ENCODE measurements at places on chromosomes 5 and 9.

DNA sequence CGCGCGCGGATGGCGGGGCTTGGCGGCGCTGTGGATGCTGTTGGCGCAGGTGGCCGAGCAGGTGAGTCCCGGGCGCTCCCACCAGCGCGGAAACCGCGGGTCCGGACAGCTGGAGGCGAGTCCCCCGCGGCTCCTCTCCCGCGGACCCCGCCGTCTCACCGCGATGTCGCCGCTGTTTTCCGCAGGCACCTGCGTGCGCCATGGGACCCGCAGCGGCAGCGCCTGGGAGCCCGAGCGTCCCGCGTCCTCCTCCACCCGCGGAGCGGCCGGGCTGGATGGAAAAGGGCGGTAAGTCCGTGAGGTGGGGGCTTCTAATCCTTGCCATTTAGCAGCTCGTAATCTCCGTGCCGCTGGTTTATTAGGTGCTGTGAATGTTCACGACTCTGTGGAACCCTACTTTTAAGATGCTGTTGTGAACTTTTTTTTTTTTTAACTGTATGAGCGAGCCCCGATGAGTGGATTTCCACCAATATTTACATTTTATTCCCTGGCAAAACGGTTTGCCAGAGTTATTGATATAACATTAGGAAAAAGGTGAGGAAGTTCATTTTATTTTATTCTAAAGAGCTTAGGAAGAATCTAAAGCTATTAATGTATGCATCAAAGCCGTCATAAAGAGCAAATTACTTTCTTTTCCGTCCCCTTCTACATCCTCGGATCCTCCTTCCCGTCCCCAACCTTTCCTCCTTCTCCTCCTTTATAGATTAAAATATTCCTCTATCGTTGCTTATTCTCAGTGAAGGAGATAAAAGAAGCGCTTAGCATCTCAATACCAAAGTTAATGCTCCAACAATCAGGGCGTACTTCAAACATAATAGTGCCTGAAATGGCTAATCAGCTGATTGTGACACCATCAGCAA, 579 bp downstream of the ADAMTS16 start:
- no peak for DNase-seq

DNA sequence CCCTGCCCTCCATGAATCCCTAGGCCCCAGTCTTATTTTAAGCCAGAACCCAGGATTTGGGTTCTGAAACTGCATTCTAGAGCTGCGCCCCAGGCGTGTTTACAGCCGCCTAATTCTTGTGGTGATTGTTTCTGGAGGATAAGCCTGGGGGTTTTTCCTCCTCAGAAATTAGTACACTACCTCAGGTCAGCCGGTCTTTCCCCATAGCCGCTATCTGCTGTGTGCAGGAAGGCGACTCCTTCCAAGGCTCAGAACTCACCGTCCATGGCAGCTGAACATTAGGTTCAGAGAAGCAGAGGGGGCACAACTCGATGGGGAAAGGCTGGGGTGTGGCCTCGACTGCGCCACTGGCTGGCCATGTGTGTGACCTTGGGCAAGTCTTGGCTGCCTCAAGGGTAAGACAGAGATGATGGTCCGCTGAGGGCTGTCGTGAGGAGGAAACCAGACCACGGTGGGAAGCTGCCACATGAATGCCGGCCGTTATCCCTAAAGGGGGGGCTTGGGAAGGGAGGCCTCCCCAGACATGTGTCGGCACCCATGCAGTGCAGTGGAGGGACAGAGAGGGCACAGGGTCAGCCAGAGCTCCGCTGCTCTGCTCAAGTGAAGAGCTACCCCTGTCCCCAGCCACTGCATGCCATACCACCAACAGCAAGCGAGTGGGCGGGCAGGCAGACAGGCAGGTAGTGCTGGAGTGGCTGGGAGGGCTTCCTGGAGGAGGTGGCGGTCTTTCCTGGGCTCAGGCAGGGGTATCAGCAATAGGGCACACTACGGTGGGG, 28.9 kb downstream of the SHB start:
- DNase-seq: no peak

DNA sequence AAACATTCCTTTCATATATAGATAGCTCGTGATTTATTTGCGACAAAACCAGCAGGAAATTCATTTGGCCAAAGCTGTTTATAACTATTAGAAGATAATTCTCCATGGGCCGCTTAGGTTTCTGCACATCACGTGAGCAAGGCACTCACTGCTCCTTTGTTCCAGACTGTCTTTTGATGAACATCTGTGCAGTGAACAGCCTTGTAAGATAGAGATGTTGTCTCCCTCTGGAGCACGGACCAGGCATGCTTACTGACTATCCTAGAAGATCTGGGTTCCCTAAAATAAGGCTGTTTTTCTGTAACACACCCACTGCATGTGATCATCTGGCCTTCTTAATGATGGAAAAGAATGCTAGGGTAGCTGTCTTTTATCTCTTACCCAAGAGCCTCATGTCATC, 30.9 kb downstream of the YIPF5 start:
- DNase-seq: no peak

DNA sequence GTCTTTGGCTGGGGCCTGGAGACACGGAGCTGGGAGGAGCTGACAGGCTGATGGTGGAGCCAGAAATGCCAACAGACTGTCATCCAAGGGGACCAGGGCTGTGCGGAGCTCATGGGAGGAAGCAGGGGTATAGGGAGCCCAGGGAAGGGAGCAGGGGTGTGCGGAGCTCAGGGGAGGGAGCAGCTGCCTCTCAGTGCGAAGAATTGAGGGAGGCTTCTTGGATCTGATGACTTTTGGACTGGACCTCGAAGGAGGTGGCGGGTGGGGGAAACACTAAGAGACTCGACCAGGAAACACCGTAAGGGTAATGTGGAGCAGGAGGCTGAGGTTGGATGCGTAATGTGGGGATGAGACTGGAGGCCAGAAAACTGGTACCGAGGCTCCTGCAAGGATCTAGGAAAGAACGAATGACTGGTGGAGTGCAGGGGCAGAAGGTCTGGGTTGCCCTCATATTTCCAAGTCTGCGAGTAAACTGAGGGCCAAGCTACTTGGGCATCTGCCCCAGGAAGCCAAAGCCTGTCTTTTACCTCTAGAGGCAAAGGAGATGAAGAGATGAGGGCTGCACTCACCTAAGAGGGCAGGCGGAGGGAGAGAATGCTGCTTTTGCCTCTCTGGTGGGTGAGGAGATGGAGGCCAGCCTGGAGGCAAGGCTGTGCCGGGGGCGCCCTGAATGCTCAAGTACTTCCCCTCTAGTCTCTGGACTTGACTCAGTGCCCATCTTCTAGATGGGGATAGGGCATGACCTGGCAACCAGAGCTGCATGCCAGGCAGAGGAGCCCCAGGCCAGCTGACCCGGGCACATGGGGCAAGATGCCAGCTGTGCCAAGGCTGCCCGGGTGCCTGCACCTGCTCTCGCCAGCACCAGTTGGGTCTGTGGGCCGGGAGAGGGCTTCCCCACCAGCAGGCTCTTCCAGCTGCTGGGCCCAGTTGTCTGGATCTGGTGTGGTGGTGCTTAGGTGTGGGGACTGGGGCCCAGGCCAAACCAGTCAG, 2.3 kb downstream of the PTGS1 start:
- DNase-seq: no peak

GRCh38 chr5:160800375-160801275, 51.4 kb downstream of the ATP10B start:
- DNase-seq: no peak

DNA sequence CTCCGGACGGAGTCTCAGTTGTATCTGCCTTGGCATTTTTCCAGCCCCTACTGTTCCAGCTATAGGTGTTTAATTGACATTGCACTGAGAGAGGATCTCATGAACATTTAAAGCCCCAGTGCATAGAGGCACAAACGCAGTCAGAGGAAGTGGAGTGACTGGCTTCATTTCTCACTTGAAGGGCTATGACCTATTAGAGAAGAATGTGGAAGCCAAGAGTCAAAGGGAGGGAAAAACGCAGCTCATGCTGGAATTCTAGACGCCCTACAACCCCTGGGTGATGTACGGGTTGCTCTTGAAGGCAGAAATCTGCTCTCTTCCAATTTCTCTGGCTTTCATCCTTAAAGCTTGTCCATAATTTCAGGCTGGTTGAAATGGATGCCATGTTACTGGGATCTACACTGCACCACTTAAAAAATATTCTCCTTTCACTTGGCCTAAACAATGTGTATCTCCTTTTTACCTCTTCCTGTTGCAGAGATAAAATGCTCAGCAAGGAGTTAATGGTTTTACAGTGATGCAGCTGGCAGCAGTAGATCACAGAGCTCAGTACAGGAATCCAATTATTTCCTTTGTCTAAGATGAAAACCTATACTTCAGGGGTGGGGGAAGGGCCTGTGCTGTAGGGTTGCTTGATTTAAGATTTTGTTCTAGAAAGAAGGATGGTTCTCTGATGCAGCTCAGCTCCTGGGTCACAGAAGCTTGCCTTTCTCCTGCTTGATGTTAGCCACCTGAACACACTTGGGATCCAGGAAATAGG, 61.8 kb upstream of the MAMDC2 start:
- DNase-seq: no peak

GRCh38 chr9:93648181-93648580, 71.8 kb downstream of the PHF2 start:
- no peak for DNase-seq

DNA sequence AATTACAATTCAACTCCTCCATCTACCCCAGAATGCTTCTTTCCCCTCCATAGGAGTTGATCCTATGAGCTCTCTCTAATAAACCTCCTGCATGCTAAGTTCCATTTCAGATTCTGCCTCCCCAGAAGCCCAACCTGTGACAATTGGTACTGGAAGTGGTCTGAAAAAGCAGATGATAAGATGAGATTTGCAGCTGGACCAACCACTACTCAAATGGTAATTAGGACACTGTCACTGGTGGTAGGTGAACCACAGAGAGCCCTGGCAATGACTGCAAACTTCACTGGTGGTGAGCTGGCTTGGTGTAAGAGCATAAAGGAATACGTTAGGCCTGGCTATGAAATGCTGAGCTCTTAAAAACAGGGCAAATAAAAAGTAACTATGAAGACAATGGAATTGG, 112.6 kb downstream of the ESM1 start:
- no peak for DNase-seq

GRCh38 chr5:56402266-56403220, 169.4 kb upstream of the ANKRD55 start:
- no peak for DNase-seq

DNA sequence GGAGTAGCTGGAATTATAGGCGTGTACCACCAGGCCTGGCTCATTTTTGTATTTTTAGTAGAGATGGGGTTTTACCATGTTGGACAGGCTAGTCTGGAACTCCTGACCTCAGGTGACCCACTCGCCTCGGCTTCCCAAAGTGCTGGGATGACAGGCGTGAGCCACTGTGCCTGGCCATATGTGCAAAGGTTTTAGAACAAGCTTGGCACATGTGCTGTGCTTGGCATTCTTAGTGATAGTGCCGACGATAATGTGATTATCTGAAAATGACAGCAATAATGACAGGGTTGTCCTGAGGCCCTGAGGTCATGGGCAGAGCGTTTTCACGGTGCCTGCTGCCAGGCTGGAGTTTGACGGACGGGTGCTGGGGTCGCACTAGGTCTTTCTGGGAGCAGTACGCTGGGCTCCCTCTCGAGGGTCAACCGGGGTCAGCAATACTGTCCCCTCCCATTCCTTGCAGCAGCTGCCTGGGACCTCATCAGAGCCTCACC, 42.6 kb downstream of the HMCN2 start:
- DNase-seq: no peak

DNA sequence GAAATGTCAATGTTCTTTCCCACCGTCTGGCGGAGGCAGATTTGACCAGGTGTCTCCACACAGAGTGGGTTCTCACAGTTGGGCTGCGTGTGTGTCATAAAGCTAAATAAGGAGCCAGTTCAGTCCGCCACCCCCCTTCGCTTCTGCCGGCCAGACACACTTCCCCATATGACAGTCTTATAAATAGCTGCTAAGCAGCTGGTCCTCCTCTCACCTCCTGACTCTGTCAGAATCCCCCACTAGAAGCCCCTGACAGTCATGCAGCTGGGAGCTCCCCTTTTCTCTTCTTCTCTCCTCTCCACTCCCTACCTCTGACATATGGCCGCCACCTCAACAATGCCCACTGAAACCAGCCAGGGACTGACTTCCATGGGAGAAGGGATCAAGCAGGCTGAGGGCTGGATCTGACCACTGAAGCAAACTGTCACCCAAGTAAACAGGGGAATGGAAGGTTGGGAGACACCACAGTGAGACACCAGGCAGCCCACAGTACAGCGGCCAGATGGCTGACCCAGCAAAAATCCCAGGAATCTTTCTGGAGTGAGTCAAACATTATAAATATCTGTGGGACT, 141.9 kb upstream of the EFNA5 start:
- DNase-seq: no peak

- DNase-seq: no peak
These were observed 64.0 kb upstream of the XPA start for GRCh38 chr9:97761056-97761598.

DNA sequence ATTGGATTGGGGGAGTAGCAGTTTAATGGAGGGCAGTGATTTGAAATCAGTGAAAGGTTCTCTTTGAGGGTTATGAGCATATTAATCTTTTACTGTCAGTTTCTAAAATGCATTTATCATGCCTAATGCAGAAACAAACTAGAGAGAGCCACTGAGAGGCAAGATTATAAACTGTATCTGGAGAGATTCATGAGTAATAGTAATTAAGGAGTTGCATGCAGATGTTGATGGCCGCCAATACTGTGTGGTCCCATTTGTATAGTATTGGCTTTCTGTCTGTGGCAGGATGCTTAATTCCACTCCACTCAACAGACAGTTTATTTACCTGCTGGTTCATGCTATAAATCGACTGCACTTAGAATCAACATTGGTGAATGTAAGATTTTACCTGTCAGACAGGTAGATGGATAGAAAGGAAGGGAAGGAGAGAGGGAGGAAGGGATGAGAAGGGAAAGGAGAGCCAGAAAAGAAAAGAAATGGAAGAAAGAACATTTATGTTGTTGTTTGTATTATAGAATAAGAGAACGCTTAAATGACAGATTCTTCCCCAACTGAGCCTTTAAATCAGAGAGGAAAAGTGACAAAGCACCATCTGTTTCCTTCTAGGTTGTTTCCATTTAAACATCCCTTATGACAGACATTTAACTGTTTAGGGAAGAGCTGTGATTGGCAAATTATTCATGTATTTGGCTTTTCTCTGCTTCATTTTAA, 146.5 kb downstream of the PAM start:
- DNase-seq: no peak

DNA sequence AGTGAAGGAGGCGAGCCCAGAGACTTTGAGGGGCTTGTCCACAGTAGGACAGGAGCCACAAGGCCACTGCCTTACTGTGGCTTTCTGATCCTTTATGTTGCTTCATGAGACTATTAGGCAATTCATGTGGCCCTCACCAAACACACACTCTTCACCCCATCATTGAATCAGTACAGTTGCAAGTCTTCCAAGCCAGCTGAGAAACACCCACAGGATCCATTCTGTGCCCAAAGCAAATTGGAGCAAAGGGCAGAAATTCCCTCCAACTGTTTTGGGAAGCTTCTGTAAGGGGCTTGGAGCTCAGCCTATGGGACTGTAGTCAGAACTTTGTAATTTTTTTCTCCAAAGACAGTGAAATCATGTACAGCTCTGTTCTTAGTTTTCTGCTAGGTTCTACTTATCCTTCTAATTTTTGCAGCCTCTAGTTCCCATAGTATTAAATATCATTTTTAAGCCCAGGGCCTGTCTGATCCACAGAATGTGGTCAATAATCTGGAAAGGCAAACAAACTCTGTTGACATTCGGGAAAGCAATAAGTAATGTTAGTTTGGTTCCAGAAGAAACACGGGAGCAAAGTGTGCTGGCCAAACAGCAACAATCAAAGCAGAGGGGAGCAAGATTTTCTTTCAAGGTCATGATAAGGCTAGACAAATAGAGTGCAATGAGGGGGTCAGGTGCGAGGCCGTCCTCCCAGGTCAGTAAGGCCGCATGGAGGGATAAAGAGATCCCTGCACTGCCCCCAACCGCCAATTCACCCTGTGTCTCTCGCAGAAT, 47.0 kb downstream of the UBE2QL1 start:
- DNase-seq: no peak

All from mesothelial cell of epicardium (in vitro differentiated cells).